ENCODE measurements at places on chromosomes 7 and 10. TPM values are rescaled to one million over a fixed set of nuclear protein-coding genes. Genes with fewer than 3 reads are reported as not detected.

GRCh38 chr10:61606959-61607907 is 55.5 kb upstream of the CABCOCO1 start:
- no peak for DNase-seq

- no peak for DNase-seq
Observed at GRCh38 chr7:44973610-44974401, 5.0 kb downstream of the MYO1G start.

GRCh38 chr7:111362506-111363054 is 199.7 kb downstream of the IMMP2L start:
- DNase-seq = no peak

DNA sequence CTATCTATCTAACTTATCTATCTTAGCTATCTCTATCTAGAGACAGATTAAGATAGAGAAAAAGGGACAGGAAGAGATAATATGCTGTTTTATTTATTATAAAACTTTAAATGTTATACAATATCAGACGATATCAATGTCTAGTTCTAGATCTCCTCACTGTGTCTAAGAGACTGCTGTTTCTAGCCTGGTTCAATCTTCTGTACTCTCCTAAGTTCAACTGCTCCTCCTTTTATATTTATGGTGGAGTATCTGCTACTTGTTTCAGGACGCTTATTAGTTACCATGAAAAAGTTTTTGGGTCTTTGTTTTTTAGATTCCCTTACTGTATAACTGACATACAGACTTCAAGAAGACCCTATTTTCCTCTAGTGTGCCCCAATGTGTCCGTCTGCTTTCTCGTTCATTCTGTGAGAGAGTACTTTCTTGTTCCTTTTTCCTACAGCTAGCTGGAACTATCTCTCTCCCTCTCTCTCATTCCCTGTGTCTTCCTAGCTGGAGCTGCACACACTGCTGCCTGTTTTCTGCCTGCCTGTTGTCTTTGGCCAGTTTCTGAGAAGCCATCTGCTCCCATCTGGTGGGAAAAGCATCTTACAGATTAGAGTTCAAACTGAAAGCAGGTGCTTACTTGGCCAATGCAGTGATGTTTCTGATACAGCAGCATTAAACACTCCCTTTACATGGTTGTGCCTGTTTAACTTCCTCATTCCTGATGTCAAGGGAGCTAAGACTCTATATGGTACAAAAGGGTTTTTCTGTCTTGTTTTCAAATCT is 49.4 kb upstream of the ARL4A start:
- DNase-seq = peak; percentile 62

DNA sequence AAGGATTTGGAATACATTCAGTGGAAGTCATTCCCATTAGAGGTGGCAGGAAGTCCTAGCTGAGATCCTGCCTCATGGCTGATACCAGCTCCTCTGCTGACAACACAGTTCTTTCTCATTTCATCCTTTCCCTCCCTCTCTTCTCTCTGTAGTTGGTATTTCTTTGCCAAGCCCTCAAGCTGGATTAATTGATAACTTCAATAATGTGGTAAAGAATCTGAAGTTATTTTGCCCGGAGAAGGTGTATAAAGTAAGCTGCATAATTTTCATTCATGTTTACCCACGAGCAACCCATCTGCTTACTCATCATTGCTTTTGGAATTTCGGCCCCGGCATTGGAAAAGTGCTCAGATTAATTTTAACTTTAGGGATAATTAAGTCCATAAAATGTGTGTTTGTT is 85.2 kb upstream of the PLPP4 start:
- DNase-seq = no peak

- peak; percentile 18 for DNase-seq
Observed at GRCh38 chr7:31443457-31443856, 70.4 kb upstream of the ITPRID1 start.

SFMBT2 gene
- 24.0 TPM for total RNA-seq

CYP2E1 gene
- total RNA-seq = 2.1 TPM

TSPAN14 gene
- 55.3 TPM for total RNA-seq

- DNase-seq = no peak
Observed at GRCh38 chr10:109895848-109896247, 27.5 kb downstream of the XPNPEP1 start.

GRCh38 chr10:13827076-13827797 is 240.5 kb downstream of the PRPF18 start:
- no peak for DNase-seq

DNA sequence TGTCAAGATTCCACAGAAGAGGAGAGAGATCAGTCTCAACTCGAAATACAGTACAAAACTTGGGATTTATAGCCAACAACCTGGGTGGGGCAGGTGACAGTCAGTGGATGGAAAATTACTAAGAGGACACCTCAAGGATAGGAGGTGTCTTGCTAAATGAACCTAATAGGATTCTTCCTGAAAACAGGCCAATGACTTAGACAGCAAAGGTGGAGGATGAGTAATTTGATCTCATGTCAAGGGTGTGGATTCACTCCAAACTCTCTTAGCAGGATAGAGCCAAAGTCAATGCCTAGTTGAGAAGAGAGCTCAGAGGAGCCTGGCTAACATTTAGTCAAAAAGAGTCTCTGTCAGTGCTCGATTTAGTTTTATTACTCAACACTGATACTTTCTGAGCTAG is 106.7 kb upstream of the INSYN2A start:
- no peak for DNase-seq

COL28A1 gene
- total RNA-seq = 0.49 TPM

GRCh38 chr7:3064067-3064466 is 20.4 kb upstream of the CARD11 start:
- no peak for DNase-seq

DNA sequence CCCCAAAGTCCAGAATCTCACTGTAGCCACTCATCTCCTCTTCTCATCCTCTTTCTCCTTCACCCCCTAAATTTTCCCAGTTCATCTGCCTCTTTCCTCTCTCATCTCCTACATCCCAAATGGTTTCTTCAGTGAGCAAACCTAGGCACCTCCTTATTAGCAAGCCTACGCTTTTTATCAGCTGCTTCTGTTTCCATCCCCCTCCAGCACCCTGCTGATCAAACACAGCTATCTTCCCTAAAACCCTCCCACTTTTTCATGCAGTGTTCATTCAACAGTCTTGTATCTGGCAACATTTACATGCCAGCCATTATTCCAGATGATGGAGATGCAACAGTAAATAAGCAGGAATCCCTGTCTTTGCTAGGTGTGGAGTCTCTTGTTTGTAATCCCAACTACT is 3.3 kb upstream of the ABRAXAS2 start:
- DNase-seq = no peak

DNA sequence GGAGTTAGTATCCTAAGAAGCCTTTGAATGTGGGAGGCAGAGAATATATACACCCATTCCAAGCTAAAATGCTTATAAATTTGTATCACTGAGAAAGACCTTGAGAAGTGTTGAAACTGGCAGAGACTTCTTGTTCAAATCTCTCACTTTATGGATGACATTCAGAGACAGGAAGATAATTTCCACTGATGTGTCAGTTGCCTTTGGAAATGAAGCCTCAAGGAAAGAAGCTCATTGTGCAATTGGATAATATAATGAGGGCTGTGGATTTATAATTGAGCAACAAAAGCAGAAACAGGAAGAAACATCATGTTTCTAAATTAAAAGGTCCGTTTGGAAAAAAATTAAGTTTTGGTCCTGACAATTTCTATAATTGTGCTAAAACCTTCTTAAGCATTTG is 789.9 kb upstream of the IGFBP3 start:
- no peak for DNase-seq

DNA sequence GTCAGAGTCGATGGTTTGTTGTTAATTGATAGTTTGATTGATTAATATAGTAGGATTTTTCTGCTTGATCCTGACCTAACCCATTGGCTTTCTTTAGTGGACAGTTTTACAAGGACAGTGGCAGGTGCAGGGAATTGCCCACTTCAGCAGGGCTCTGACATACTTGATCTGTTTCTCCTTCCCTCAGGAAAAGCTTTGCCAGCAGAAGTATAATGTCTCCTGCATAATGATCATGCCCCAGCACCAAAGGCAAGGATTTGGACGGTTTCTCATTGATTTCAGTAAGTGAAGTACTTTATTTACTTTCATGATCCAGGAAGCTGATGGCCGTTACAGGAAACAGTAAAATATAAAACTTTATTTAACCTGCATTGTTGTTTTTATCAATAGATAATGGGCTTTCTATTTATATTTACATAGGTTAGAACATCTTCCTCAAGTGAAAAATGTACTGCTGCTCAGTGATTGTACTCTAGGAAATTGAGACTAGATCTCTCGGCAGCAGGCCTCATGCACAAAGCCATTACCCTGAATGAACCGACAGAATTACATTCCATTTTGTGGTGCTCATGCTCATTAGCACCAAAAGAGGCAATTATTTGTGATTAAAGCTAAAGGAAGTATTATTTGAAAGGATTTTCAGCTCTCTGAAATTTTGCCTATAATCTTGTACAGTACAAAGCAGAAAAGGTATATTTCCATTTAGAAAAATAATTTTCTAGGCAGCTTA is 122.5 kb upstream of the SAMD8 start:
- DNase-seq = no peak

ELN gene
- not detected for total RNA-seq

Measured in B cell (primary cell).